ENCODE measurements at places on chromosomes 16 and 17.
A peak's percentile ranks its signal among the peaks of the same experiment; 100 is the strongest.

GRCh38 chr16:24670623-24671454 is 58.6 kb upstream of the TNRC6A start:
- DNase-seq, result no peak

GRCh38 chr17:78974635-78975591 is 4.8 kb downstream of the LGALS3BP start:
- peak; percentile 41 for DNase-seq

DNA sequence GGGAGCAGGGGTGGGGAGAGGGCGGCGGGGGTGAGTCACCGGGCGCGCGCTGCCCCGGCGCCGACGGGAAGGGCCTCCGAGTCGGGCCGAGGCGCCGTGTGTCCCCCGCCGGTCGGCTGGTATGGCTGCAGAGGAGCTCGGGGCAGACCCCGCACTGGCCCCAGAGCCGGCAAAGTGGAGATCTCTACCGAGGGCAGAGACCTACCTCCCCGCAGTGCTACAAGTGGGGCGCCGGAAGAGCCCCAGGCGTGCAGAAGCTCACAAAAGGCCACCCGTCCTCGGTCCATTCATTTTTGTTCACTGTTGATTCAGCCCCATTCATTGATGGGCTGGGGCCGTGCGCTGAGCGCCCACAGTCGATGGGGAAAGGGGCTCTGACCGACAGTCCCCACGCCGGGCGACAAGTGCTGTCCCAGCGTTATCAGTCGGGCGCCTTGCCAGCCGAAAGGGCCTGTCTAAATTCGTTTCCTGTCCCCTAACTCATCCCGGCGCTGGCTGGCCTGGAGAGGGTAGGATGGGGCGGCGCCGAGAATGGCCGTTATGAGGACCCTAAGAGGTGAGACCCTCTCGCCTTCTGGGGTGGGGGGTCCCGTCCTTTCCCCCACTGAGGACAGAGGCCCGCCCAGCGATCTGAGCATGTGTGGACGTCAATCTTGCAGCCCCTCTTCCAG is 709 bp upstream of the ENO3 start:
- DNase-seq, result peak; percentile 29

DNA sequence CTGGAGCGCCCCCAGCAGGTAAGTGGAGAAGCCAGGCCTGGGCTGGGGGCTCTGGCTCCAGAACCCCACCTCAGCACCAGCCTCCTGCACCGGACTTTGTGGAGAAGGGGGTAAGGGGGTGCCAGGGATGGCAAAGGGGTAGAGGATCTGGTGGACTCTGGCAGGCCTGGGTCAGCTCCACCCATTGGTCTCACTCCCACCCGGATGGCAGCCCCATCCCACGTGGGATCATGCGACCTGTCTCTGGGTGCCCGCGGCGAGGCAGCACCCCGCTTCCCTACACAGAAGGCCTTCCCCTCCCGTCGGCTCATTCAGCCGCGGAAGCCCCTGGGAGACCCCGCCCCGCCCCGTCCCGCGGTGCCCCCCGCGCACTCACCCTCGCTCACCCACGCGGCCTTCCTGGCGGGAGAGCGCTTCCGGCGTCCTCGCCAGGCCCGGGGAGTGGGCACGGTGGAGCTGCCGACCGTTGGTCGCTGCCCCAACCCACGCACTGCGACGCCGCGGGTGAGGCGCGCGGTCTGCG is 498 bp upstream of the PLEKHG4 start:
- peak; percentile 59 for DNase-seq

GRCh38 chr16:17777408-17777863 is 306.7 kb upstream of the XYLT1 start:
- no peak for DNase-seq

GRCh38 chr17:78839235-78839761 is 1.3 kb downstream of the USP36 start:
- peak; percentile 27 for DNase-seq

DNA sequence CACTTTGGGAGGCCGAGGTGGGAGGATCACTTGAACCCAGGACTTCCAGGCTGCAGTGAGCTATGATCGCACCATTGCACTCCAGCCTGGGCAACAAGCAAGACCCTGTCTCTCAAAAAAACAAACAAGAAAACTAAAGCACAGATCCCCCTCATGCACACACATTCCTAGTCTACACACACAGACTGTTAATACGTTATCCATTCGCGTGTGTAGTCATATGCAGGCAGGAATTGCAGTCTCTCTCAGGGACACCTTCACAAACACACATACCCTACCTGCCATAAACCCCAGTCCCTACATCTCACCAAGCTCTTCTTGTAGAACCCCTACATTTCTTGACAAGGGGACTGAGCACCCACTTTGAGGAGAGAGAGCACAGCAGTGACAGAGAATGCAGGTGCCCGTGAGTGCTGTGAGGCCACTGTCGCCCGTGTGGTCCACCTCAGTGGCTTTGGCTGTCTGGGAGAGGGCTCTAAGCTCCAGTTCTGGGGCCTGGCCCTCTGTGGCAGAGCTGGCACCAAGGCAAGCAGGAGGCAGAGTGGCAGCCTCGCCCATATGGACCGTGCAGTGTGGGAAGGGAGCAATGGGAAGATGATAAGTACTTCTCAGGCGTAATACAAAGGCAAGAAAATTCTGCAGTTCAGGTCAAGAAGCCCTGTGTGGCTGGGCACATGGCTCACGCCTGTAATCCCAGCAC is 59.0 kb upstream of the RPH3AL start:
- DNase-seq, result no peak

GRCh38 chr16:50537533-50538290 is 10.5 kb upstream of the NKD1 start:
- no peak for DNase-seq

- no peak for DNase-seq
Observed at GRCh38 chr16:88497561-88498462, 44.7 kb downstream of the ZFPM1 start.

GRCh38 chr17:13311306-13311705 is 290.4 kb downstream of the HS3ST3A1 start:
- no peak for DNase-seq

- no peak for DNase-seq
Observed at GRCh38 chr17:39026980-39027451, 59.8 kb upstream of the FBXO47 start.

DNA sequence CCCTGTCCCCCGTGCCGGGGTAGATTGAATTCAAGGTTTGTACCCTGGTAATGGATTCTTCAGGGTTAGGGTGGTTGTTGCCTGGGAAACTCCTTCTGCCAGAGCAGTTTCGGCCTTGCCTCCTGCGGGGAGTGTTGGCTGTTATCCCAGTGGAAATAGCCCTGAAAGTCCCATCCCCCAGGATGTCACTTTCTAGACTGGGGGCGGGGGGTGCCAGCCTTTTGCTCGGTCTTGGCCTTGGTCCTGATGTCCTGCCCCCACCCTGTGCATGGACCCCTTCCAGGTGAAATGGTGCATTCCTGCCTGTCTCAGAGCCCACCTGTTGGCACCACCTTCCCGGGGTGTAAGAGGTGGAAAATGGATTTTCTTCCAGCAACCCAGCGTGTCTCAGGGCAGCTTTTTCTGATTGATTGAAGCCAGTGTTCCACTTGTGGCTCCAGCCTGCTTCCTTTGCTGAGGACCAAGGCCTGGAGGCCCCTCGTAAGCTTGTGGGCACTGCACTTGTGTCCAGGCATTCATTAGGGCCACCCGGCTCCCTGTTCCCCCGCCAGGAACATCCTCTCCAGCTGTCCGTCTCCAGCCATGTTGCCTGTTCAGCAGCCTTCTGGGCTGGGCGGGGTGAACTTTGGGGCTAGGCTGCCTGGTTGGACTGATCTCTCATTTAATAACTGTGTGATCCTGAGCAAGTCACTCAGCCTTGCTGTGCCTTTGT is 25.6 kb downstream of the MGAT5B start:
- no peak for DNase-seq
